Astrocyte of the cerebellum (primary cell): ENCODE measurements at places on chromosomes 7 and 10.

DNA sequence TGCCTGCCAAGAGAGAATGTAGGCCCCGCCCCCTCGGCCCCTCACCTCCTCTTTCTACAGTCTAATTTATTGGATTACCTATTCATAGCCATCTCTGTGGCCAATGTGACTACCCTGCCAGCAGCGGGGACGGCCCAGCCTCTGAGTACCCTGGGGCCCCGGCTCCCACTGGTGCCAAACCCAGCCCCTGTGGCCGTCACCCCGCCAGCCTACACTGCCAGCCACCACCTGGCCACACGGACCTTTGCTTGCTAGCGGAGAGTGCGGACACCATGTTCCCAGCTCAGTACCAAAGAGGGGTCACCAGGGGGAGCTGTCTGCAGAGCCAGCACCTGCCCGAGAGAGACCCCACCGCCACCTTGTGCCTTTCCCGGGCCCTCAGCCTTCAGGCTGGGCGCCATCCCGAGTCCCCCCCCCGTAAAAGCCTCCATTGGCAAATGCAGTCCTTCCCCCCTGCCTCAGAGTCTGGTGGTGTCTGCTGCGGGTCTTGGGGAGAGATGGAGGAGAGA is 511.1 kb downstream of the ZNF37A start:
- no peak for DNase-seq

GRCh38 chr7:132575419-132575981 is 770 bp downstream of the PLXNA4 start:
- DNase-seq = peak; percentile 50

GRCh38 chr7:80186721-80187120 is 52.1 kb downstream of the GNAI1 start:
- DNase-seq = no peak

DNA sequence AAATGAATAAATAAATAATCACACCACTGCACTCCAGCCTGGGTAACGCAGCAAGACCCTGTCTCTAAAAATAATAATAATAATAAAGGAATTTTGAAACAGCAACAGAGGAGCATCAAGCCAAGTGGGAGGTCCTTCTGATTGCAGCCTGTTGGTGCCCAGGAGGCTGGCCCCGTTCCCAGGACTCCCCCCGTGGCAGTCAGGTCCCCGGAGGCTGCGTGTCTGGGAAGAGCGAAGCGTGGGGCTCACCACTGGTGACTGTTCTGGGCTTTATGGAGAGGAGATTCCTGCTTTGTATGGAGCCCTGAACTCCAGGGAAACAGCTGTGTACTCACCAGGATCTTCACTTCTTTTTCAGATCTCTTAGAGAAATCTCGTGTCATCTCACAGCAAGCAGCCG is 19.3 kb upstream of the MYH16 start:
- no peak for DNase-seq

DNA sequence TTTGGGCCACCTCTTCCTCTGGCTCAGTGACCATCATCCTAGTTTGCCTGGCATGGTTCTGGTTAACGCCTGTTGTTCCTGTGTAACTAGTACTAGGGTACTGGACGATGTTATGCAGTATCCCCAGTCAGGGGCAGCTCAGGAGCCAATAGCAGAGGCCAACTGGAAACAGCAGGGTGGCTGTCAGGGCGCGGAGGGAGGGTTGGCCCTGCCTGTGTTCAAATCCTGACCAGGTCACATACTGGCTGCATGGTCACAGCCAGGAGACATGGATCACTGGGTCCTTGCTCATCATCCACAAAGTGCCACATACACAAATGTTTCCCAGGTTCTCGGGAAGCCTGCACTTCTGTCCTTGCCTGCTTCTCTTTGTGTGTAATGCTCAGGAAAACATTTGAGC is 12.3 kb upstream of the RBP3 start:
- DNase-seq = no peak

GRCh38 chr7:131424219-131424822 is 96.6 kb downstream of the MKLN1 start:
- DNase-seq = peak; percentile 37

DNA sequence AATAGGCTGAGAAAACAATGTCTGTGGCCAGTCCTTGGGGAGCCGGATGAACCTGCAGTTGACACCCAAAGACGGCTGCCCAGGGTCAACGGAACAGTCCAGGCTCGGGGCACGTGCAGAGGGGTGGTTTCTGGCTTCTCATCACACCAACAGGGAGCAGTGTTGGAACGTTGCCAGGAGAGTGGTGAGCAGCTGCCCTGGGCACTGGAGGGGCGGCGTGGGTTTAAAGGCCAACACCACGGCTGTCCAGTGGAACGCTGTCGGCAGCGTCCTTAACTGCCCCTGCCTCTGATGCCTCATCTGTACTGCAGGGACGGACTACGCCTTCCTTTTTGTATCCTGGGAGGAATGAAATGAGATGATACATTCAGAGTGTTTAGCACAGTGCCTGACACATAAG is 19.8 kb downstream of the JCAD start:
- DNase-seq = no peak

DNA sequence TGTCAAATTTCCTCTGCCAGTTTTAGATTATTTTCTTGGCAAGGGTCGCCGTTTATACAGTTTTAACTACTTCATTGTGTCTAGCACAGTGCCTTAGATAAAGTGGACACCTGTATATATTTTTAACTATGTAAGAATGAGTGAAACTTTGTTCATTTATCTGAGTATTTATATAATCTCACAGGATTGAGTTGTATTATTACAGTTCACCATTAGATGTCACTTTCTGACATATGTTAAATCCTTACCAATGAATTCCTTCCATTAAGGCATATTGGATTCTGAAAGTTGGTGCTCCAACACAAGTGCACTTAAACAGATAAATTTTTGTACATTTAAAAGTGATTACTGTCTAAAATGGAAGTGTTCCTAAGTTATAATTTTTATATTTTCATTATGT is 43.0 kb downstream of the ZMYND11 start:
- DNase-seq = peak; percentile 26

DNA sequence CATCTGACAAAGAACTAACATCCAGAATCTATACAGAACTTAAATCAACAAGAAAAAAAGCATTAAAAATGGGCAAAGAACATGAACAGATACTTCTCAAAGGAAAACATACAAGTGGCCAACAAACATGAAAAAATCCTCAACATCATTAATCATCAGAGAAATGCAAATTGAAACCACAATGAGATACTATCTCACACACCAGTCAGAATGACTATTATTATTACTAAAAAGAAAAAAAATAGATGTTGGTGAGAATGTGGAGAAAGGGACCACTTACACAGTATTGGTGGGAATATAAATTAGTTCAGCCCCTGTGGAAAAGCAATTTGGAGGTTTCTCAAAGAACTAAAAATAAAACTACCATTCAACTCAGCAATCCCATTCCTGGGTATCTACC is 89.1 kb upstream of the ADO start:
- DNase-seq = no peak

DNA sequence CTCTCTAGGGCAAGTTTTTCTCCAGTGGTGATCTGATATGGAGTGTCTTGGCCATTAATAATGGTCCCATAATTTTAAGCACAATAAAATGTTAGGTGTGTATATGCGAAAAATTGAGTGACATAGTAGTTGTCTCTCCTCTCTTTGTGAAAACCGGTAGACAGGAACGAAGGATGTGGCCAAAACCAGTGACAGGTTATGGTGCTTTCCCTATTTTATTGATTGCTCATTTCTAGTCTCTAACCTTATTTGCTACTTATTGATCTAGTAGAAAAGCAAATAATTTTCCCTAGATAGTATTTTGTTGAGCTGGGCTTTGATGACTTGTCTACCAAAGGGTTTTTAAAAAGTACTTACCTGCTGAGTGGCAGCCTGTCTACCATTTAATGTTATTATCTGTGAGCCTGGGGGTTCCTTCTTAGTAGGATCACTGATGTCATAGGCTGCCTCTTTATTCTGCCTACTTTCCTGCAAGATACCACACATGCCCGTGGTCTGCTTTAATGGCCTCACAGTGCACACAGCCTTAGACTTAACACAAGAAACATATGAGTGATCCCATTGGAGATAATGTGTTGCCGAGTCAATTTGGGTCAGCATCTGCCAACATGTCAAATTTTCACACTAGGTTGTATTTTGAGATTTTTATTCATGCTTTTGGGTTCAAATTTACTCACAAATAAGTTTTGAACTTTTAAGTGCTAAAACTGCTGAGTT is 100.0 kb downstream of the AUTS2 start:
- no peak for DNase-seq

- no peak for DNase-seq
These were observed 6.4 kb upstream of the PRTFDC1 start for GRCh38 chr10:24958721-24959381.

DNA sequence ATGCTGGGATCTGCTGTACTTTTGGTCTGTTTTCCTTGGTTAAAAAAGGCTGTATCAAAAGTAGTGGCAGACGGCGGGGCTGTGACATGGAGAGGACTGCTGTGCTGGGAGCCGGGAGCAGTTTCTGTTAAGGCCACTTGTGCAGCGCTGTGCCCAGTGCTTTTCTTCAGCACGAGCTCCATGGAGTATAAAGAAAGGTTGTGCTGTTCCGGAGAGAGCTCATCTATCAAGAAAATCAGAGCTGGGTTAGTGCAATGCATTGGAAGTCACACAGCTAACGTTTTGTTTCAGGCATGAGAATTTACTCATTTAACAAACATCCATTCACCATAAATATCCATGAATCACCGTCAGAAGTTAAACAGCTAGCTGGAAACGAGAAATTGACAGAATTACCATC is 62.0 kb downstream of the KIAA1549 start:
- DNase-seq = no peak

DNA sequence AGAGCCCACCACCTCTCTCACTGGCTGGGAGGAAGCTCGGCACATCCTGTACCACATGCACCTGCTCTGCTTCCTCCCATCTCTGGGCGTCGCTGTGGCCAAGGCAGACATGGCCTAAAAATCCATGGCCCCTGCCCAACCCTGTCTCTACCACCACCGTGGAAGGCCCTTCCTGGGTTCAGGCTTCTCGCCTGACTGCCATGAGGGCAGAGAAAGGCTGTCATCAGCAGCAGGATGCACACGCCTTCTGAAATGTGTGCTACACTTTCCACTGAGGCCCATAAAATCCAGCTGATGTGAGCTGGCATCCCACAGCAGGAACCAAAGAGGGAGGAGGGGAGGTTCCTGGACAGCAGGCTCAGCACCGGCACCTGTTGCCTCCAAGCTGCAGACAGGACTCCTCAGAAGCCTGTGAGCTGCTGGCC is 93.4 kb downstream of the PTPRN2 start:
- DNase-seq = no peak

- DNase-seq = peak; percentile 4
These were observed 203.7 kb downstream of the IPMK start for GRCh38 chr10:58063861-58064480.

GRCh38 chr7:66265566-66265965 is 60.4 kb downstream of the TPST1 start:
- no peak for DNase-seq

GRCh38 chr7:87570178-87570577 is 30.5 kb downstream of the ABCB1 start:
- peak; percentile 68 for DNase-seq

GRCh38 chr10:131003455-131003854 is 308.1 kb downstream of the TCERG1L start:
- DNase-seq = no peak

- DNase-seq = peak; percentile 39
These were observed 97.9 kb downstream of the WDR11 start for GRCh38 chr10:120948889-120949608.

DNA sequence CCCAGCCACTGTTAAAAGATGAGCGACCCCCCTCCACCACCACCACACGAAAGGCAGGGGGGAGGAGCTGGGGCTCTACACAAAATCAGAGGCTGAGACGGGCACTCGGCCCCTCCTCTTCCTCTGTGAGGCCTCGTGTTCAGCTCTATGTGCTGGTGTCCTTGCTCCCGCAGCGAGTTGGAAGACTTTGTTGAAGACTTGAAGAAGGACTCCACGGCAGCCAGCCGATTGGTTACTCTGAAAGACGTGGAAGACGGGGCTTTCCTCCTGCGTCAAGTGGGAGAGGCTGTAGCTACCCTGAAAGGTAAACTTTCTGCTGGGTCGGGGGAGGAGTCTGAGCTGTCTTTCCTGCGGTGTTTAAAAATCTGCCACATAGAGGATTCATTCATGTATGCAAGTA is 203.7 kb downstream of the ARHGAP21 start:
- DNase-seq = no peak
